NCI-H748 treated with DMSO at 0.1 percent for 48 hours (cell line): ENCODE measurements at places on chromosomes 16 and 17.

DNA sequence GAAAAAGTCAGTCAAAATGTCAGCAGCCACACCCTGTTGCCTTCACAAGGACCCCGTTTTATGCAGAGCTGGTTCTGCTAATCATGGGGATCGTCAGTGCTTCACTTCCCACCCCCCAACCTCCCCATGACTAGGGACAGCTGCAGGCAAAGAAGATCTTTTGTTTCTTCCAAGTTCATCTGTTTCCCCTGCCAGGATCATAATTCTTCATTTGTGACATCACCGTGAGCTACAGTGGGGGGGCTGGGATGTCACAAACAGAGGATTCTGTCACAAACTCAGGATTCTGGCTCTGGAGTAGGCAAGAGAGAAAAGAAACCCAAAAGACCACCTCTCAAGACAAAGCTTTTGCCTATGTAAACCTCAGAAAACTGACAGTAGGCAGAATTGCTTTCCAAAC is 24.7 kb downstream of the DNAJC7 start:
- no peak for DNase-seq

DNA sequence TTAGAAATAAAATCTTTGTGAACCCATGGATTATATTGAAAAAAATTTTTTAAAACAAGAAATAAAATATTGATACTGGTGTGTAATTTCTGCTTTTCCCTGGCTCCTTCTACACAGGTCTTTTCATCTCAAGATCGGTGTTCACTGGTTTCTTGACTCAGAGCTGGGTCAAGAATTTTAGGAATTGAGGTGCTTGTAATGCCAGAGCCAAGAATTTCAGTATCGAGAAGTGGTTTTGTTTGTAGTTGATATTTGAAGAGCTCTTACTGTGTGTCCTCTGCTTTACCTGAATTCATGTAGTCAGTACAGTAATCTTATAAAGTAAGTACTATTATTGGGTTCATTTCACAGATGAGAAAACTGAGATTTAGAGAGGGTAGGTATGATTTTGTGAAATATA is 7.3 kb downstream of the WWP2 start:
- DNase-seq, result no peak

- no peak for DNase-seq
These were observed 381.7 kb downstream of the ZFHX3 start for GRCh38 chr16:72666267-72666666.

DNA sequence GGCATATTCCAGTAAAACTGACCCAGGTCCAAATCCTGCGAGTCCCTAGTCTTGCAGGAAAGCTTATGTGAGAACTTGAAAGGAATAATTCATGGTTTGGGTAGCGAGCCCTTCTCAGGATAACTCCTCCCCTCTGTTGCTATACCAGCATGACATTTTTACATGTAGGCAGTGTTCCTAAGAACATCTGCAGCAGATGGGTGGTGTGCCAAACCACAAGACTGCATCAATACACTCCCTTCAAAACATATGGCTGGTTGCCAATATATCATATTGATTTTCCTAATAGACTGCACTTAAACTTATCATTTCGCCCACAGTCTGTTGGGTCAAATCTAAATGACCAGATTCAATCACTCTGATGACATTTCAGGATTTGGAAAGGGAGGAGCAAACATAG is 19.9 kb downstream of the PSME3IP1 start:
- no peak for DNase-seq

DNA sequence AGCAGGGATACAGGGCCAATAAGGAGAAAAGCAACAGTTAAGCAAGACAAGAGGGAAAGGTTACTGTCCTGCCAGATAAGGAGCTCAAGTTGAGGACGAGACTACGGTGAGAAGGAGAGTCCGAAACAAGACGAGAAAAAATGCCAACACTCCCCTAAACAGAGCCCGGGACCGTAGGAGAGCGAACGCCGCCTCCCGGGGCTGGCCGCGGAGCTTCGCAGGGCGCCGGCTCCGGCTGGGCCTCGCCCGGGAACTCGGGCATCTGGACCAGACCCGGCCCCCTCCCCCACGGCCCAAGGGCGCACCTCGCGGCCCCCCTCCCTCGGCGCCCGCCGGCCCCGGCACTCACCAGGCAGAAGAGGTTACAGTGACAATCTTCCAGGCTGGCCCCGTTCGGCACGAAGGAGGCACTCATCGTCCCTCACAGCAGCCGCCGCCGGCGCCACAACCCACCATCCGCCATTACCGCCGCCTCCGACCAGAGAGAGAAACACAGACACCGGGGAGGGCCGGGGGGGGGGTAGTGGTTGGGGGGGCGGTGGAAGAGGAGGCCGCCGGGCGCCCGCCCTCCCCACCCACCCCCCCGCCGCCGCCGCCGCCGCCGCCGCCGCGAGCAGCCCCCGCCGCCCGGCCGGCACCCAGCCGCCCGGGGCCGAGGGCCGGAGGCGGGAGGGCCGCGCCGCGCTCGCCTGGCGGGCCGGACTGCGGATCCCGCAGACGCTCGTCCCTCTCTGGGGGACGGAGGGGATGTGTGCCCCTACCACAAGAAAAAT is at the start of gene MED13:
MED13 (minus strand) TSS at position 488 of the 773 bp plus-strand sequence; CDS start at position 415, 73 bp downstream.
- DNase-seq, result peak; percentile 20

DNA sequence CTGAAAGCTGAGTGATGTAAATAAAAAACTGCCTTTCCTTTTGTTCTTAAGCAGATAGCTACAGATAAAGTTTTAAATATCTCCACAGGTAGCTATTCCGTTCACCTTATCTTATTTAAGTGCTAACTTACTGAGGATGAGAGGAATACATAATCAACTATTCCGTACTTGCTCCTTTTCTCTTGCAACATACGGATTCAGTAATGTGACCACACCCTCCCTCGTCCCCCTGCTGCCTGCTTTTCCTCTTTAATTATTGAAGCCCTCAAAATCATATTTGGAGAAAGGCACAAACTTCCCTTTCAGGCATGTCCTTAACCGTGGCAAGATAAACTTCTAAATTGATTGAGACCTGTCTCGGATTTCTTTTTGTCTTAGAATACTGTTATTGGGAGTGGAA is 101.4 kb downstream of the MAP2K4 start:
- no peak for DNase-seq

DNA sequence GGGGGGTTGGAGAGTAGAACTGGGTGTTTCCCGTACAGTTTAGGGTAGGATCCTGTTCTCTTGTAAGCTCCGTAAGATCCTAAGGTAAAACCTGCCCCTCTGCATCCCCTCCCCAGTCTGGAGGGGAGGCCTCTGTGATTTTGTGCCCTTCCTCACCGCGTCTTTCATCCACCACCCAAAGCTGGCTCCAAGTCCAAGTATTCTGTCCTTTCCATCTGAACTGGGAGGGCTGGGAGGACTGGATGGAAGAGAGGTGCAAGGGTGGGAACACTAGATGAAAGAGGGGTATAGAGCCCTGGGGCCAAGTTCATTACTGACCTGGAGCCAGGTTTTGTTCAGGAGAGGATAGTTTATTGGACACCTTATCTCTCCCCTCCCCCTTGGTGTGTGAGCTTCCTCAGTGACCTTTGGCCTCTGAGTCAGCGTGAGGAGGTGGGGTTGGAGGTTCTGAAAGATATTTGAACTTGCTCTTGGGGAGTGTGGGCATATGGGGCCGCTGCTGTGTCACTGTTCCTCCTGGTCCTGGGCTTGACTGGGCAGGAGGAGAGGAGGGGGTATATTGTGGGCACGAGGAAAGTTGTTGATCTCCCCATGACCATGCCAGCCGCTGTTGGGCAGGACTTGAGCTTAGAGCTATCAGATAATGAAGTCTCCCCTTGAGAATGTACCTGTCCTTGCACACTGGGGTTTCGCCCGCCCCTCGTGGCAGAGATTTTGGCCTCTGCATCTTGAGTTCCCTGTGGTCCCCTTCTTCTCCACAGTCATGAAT is 1.6 kb downstream of the LASP1 start:
- DNase-seq, result peak; percentile 4

- DNase-seq, result no peak
These were observed 81.3 kb upstream of the IRX6 start for GRCh38 chr16:55242667-55243066.

DNA sequence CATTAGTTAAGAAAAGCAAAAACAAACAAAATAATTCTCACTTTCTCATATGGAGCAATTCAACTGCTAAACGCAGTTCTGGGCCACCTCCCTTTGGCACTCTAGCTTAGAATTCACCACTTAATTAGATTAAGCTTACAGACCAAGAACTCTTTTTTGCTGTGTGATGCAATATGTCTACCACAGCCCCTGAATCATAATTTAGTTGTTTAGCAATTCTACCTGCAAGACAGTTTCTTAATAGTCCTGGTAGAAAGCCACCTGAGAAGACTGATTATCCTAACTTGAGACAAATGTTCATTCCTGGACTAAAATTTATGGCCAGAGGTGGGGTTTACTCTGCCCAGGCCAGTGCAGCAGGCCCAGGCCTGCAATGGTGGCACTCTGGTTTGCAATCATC is 205.9 kb downstream of the HS3ST3A1 start:
- DNase-seq, result no peak

GRCh38 chr16:71840052-71840451 is 5.7 kb upstream of the ATXN1L start:
- DNase-seq, result no peak

- DNase-seq, result no peak
These were observed 44.9 kb upstream of the RASD1 start for GRCh38 chr17:17540935-17541639.

- no peak for DNase-seq
These were observed 58.2 kb downstream of the NACA2 start for GRCh38 chr17:61532826-61533225.

GRCh38 chr17:9987779-9988585 is 82.9 kb upstream of the RCVRN start:
- no peak for DNase-seq

GRCh38 chr16:83907631-83908250 is 8.8 kb downstream of the MLYCD start:
- no peak for DNase-seq

DNA sequence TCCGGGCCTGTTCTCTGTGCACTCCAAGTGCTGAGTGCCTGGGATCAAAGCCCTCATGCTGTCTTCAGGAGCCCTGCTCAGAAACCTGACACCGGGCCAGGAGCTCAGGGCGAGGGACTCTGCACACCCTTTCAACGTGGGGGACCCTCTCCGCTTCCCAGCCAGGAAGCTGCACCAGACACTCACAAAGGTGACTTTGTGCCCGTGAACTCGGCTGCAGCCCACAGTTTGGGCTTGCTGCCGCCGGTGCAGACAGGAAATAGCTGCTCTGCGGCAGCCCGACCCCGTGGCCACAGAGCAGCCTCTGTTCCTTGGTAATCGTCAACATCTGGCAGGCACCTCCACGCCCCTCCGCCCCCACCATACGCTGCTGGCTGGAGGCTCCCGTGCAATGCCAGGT is 93.4 kb upstream of the METRNL start:
- no peak for DNase-seq

- no peak for DNase-seq
These were observed 77.8 kb downstream of the VMP1 start for GRCh38 chr17:59785091-59785799.

DNA sequence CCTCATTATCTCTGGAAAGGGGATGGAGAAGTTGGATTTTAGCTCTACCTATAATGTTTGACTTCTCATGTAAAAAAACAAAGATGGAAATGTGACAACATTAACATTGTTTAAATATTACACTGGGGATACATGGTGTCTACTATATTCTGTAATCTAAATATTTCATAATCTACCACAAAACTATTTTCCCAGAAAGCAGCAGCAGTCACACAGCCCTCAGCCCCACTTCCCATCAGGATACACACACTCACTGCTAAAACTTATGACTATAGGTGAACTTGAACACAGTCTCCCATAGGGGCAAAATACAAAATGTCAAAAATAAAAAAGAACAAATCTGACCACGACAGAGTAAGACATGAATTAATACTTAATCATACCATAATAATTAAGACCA is 95.7 kb downstream of the KANSL1 start:
- no peak for DNase-seq

DNA sequence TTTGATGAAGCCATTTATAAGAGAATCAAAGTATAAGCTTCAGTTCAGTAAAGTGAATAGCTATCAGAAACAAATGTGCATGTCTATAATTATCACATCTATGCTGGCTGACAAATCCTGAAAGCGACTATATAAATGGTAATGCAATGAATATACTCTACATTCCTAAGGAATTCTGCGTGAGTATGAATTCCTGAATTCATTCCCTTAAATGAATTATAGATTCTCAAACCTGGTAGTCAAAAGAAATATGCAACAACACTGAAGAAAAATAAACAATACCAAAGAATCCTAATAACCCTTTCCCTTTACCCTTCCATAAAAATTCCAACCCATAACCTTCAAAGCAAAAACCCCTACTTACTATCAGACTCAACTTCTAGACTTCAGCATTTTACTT is 416.6 kb upstream of the PMFBP1 start:
- DNase-seq, result no peak

DNA sequence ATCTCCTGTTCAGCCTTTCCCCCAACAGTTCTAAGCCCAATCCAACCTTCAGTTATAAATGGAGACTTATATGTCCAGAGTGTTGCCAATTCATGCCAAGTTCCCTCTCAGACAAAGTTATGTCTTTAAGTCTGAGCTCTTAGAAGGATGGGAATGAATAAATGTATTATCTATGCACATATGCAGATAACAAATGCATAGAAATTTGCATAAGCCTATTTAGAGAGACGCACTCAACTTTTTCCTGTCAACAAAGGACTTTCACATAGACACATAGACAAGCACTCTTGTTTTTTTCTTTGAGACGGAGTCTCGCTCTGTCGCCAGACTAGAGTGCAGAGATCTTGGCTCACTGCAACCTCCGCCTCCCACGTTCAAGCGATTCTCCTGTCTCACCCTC is 95.1 kb downstream of the SOX9 start:
- DNase-seq, result no peak

DNA sequence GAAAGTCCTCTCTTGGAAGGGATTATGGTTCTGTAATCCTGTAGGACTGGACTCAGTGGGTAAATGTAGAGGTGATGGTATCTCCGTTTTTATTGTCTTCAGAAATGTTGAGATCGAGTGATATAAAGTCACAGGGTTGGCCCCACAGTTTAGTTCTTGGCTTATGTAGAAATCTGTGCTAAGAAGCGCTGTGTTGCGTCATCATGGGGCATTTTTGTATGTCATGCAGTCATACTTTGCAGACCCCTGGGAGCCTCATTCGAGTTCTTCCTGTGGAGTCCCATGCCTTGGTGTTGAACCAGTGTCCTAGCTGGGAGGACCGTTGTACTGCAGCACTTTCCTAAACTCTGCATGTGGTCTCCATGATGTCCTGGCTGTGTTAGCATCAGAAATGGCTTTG is 619.7 kb downstream of the MAF start:
- DNase-seq, result no peak
